ENCODE measurements at places on chromosomes 1 and 21. TPM values are rescaled to one million over a fixed set of nuclear protein-coding genes. Genes with fewer than 3 reads are reported as not detected.
A peak's percentile ranks its signal among the peaks of the same experiment; 100 is the strongest.

The NAV1 gene
- polyA plus RNA-seq = 18.8 TPM

DNA sequence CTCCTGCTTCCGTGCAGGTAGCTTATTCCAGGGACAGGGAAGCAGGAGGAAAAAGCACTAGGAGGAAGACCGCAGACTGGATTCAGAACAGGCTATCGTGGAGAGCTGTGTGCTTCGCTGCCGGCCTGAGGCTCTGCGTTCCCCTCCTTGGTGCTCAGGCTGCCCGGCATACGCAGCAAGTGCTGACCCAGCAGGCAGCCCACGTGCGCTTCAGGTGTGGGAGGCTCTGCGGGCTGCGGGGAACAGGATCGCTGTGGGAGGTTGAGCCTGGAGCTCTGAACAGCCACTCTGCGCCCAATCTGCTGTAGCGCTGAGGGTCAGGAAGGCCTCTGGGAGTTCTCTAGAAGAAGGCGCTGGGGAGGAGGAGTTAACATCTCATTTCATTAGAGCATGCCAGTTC lies 27.9 kb downstream of the DOP1B start:
- DNase-seq = no peak

- no peak for DNase-seq
These were observed 84.6 kb upstream of the B3GALT2 start for GRCh38 chr1:193270996-193271395.

The MCM3AP gene
- polyA plus RNA-seq = 73.8 TPM

DNA sequence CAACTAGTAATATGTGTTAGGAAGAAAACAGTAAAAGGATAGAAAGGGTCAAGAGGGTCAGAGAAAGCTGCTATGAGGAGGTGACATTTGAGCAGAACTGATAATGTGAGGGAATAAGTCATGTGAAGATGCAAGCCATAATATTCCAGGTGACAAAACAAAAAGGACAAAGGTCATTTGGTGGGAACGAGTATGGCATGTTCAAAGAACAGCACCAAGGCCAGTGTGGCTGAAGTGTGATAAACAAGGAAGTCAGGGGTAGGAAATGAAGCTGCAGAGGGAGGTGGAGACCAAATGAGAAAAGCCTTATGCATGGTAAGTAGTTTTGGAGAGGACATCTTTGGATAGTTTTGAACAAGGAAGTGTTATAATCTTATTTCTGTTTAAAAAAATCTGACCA lies 46.7 kb downstream of the LPGAT1 start:
- DNase-seq = no peak

- DNase-seq = no peak
These were observed 131.6 kb downstream of the TGFBR3 start for GRCh38 chr1:91754348-91754747.

GRCh38 chr1:219659684-219660083 lies 46.8 kb upstream of the ZC3H11B start:
- no peak for DNase-seq

DNA sequence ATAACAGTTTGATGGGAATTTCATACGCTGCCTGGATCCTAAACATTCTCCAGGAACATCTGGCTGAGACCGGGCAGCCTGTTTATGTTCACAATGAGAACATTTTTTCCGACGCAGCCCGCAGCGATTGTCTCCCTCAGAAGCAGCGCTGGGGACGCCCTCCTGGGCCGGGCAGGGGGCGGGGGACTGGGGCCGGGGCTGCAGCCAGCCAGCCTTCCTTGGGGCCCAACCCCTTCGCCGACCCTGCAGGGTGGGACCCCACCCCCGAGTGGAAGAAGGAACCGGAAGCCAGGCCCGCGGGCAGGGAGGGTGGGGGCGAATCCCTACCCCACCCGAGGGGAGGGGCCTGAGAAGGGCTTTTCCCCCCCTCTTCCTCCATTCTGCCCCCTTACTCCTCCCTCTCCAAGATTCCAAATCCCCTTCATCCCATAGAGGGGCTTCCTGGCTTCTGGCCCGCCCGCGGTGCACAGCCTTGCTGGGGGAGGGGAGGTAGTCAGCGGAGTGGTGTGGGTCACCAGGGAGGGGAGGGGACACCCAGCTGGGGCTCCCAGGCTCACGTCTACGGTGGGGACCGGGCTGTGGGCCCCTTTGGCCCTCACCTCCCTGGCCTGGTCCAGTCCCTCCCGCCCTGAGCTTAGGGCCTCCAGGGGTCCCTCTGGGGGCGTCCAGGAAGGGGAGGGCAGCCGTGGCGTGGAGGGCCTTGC lies 60.6 kb downstream of the WNT9A start:
- DNase-seq = peak; percentile 53

The PLEKHA6 gene
- polyA plus RNA-seq = 58.5 TPM

DNA sequence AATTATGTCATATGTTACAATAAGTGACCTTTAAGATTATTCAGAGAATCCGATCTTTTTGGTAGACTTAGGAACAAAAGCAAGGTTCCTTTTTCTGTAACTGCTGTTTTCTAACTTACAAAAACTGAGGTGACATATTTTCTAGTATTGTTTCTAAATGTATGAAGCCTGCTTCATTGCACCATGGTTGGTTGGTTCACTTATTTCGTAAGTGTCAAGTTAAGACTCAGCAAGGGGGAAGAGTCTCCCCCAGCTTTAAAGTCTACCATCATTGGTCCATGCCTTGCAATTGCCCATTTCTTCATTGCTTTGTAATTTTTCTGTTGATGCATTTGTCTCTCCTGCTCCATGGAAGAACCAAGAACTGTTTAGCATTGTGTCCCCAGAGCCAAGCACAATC lies 136.9 kb downstream of the DISC1 start:
- DNase-seq = no peak

- no peak for DNase-seq
These were observed 101.1 kb upstream of the SOD1 start for GRCh38 chr21:31558189-31558961.

The PPM1J gene
- polyA plus RNA-seq = 1.4 TPM

The FNDC5 gene
- 45.3 TPM for polyA plus RNA-seq

DNA sequence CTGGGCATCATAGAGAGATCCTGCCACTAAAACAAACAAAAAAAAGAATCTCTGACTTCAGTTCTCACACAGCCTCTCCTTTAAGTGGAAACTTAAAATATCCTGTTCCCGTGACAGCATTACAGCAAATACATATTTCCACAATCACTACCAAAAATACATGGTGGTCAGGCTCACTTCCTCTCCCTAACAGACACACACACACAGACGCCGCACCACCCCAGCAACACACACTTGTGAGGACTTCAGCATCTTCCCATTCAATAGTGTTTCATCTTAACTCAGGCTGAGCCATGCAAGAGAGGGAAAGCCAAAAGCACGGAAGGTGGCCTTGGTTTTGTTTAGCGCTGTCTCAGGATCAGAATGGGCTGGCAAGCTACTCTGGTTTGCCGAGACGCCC lies 21.9 kb downstream of the KIAA1614 start:
- DNase-seq = no peak

The MAN1C1 gene
- 18.7 TPM for polyA plus RNA-seq

DNA sequence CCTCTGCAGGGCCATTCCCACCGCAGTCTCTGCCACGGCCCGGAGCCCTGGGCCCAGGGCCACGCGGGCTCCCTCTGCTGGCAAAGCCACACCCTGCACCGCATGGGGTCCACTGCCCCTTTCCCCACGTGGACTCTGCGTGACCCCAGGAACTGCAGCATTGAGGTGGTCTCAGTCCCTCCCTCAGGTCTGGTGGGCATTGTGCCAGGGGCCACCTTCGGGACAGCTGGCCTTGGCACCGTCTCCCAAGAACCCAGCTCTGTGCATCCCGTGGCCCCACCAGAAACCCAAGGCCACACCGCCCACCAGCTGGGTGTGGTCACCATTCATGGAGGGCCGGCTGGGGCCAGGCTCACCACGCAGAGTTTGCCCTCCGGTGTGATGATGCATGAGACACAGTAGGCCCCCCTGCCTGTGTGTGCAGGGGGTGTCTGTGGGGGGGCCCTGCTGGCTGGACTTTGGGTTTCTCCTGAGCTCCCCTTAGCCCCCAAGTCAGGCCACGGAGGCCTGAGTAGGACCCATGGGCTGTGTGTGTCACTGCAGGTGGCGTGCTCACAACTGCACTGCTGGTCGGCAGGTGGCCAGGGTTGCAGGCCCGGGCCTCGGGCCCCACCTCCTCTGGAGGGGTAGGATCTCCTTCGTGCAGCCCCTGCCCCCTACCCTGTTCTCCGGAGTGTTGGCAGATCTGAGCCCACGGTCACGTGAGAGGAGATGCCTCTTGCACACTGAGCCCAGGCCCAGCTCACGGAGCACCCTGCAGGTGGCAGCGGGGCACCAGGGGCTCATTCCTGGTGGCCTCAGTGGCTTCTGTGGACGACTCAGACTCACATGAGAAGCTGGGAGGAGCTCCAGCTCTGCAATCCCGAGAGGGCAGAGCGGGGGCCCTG lies 5.8 kb downstream of the VWA1 start:
- DNase-seq = no peak

- no peak for DNase-seq
These were observed 55.4 kb downstream of the ARHGEF10L start for GRCh38 chr1:17594690-17595601.

DNA sequence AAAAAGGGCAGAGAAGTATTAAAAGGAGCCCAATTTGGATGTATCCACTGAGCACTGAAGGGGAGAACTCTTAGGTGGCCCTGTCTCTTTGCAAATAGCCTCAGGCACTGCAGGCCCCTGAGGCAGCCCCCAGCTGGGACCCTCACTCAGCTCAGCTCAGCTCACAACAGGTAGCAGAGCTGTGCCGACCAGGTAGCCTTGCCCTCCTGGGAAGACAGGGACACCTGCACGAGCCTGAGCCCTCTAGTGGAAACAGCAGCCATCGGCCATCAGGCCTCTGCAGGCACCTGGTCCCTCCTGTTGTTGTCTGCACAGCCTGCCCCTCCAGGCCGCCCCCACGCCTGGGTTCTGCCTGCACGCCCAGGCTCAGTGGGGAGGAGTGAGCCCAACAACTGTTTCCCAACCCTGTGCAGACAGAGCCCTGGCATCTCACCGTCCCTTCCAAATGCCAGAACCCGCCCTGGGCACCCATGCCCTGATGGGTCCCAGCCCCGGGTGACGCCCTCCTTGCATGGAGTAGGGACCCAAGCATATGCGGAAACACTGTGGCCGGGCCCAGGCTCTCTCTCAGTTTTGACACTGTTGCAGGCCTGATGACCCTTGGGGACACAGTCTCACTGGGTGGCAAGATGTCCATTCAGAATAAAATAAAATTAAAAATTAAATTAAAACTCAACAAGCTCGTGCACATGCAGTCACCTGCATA lies 60.0 kb upstream of the AJAP1 start:
- DNase-seq = no peak

The FYB2 gene
- 1.1 TPM for polyA plus RNA-seq

GRCh38 chr1:167083871-167084270 lies 6.3 kb downstream of the GPA33 start:
- no peak for DNase-seq

DNA sequence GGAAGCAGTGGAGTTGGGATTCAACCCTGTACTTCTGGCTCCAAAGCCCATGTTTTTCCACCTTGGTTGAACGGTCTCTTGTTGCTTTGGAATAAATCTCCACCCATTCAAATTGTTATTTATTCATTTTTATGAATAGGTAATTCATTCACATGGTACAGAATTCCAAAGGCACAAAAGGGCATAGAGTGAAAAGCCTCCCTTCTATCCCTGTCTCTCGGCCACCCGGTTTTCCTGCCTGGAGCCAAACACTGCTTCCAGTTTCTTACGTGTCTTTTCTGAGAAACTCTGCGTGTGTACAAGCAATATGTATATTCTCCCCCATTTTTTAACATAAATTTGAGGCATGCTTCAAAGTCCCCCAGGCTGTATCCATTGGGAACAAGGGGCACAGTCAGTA lies 3.9 kb downstream of the EXTL1 start:
- no peak for DNase-seq

GRCh38 chr1:41622859-41623732 lies 138.6 kb upstream of the EDN2 start:
- no peak for DNase-seq

DNA sequence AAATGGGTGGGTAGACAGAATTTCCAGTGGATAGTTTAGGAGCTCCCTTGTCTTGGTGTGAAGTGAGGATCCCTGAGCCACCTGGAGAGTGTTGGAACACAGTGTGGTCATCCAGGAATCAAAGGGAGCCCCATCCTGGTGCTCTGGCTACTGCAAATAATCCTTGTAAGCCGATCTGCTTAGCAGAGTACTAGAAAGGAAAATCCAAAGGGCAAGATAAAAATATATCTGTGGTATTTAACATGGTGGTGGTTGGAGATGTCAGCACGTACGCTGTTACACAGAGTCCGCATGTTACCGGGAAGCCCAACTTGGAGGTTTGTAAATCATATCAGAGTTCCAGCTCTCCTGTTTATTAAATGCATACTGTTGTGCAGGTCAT lies 39.0 kb downstream of the VANGL1 start:
- DNase-seq = no peak

DNA sequence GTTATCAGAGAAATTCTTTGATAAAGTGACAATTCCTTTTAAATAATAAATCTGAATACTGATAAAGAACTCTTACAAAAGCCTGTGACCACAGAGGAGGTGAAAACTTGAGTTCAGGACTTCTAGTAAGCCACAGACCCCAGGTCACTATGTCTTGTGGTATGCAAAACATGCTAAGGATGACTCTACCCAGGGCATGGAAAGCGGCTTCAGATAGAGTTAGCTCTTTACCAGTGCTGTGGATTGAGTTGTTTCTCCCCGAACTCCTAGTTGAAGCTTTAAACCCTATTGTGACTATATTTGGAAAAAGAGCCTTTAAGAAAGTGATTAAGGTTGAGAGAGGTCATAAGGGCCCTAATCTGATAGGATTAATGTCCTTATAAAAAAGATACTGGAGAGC lies 42.3 kb downstream of the HLX start:
- DNase-seq = no peak

DNA sequence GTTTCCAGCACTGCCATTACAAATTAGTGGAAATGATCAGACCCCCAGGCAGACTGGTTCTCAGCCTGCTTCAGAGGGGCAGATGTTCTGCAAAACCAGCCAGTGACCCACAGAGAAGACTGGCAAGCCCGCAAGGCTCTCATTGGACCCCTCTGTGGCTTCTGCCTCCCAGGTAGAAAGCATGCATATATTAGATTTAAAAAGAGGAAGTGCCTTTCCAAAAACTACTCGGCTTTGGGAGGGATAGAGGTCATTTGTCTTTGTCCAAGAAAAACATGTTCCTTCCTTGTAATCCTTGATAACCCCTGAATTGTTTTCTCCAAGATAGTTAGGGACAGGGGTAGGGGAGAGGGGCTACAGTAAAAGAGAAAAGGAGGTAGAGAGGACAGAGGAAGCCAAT lies 11.8 kb downstream of the HIVEP3 start:
- no peak for DNase-seq

The HES5 gene
- polyA plus RNA-seq = 0.41 TPM

Data from right renal pelvis (tissue), 4 donors.